ENCODE measurements at places on chromosomes 3 and 15.
A peak's percentile ranks its signal among the peaks of the same experiment; 100 is the strongest.

GRCh38 chr3:42106646-42107045, 15.5 kb downstream of the TRAK1 start:
- no peak for DNase-seq

- DNase-seq = peak; percentile 97
Observed at GRCh38 chr15:68620721-68621527, 42.1 kb downstream of the CORO2B start.

DNA sequence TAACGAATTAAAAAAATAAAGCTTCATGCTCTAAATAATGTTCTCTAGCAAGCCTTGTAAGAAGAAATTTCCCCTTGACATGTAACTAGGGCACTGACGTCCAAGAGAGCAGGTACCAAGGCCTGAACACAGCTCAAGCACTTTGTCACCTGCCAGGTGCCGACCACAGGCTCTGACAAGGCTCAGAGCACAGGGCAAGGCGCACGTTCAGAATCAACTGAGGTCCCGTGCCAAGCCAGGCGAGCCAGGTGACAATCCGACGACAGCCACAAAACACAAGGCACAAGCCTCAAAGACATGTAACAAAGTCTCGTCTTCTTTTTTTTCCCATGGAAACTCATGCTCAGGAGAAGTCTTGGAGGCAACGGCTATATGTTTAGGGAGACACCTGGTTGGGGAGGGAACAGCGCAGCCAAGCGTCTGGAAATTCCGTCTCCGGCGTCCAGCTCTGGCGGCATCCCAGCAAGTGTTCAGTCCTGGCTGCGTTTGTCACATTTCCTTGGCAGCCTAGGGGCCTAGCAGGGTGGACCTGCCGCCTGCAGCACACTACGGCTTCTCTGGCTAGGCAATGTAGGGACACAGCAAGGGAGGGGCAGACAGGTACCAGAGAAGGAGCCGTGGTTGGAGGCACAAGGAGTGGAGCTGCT, 76.7 kb downstream of the ADAMTS17 start:
- DNase-seq = no peak

DNA sequence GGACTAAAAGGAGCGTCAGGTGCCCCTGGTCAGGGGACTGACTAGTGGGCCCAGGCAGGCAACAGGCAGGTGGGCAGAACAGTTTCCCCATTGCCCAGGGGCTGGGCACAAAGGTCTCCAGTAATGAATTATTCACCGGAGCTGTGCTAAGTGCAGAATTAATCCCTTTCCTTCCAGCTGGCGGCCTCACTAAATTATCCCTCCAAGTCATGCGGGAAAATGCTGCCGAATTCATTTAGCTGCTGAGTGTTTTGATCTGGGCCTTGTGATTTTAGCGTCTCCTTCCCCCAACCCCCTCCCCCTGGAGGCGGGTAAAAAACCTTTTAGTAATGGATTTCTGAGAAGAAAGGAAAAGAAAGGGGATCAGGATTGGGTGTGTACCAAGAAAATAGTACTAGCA, 47.2 kb downstream of the CCDC33 start:
- DNase-seq = no peak

DNA sequence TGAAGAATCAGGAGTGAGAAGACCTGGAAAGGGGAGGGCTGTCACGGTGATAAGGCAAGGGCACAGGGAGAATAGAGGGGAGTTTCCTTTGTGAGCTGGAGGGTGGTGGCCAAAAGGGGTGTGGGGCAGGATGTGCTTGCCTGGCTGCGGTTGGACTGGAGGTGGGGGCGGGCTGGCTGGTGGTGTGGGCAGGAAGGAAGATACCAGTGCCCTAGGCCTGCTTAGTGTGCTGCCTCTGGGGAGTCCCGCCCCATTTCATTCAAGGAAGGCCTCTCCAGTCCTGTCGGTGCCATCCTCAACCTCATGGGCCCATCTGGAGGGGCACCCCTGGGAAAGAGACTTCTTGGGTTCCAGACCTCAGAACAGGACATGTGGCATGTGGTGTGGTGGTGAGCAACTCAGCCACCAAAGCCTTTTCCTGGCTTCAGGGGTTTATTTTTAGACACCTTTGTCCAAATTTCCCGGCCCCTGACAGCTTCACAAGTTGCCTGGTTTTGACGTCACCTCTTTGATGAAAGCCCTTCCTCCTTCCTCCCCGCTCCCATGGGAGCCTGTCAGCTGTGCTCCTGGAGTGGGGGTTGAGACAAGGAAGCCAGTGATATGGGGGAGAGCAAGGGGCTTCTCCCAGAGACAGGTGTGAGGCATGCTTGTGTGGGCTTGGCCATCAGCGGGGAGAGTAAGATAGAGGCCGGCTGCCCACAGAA, 15.6 kb downstream of the TEX264 start:
- peak; percentile 31 for DNase-seq

DNA sequence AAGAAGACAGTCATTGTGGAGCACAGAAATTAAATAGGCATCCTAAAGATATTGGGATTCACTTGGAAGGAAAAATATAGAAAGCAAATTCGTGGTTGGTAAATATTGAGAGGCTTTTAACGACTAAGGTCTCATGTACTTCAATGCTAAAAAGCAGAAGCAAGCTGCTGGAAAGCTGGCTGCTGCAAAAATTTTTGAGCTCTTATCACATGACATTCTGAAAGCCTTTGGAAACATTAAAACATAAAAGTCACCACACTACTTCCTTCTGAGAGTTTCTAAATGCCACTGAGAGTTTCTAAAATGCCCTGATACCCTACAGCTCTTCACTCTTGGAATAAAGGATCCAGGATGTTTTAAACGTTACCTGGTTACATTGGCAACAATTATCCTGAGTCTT, 39.0 kb upstream of the CBLB start:
- DNase-seq = no peak

GRCh38 chr15:101064795-101065569, 145.8 kb downstream of the LRRK1 start:
- no peak for DNase-seq

DNA sequence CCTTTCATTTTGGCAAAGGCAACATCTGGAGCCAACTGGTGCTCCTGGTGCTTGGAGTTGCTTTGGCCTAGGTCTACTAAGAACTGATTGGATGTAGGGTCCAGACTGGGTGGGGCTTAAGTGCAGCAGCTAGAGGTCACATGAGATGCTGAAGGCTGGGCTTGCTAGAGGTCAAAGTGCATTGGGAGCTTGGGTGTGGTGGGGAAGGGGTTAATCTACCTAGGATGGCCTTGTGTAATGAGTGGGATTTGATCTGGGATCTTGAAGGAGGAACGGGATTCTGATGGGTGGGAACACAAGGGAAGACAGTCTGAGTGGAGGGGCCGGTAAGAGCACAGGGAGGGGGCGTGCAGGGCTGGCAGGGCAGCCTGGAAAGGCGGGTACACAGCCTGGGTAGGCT, 125.5 kb downstream of the RAB11A start:
- DNase-seq = no peak
